ENCODE measurements at places on chromosomes 6 and 20.

DNA sequence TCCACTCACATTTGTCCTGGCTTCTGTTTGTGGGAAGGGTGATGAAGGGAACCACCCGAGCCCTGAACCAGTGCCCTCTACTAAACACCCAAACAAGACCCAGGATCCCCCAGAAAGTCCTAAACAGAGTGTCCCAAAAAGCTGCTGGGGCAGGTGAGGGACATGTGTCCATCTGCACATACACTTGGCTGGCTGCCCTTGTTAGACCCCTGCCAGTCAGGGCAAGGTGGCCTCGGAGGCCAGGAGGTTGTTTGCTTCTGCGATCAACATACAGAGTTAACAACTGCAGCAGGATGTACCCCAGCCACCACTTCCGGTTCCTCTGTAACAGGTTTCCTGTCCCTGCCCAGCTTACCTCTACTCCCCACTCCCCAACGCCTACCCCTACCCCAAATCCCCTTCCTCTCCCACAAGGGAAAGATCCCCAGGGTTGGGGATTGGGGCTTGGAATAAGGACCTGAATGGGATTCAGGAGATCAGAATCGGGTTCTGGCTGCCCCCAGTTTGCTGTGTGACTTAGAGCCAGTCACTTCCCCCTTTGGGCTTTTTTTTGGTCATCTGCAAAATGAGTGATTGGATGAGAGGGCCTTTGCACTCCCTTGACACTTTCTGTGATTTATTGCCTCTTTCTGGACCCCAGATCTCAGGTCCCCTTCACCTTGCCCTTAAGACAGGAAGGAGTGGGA is 13.9 kb downstream of the DEF6 start:
- no peak for DNase-seq

DNA sequence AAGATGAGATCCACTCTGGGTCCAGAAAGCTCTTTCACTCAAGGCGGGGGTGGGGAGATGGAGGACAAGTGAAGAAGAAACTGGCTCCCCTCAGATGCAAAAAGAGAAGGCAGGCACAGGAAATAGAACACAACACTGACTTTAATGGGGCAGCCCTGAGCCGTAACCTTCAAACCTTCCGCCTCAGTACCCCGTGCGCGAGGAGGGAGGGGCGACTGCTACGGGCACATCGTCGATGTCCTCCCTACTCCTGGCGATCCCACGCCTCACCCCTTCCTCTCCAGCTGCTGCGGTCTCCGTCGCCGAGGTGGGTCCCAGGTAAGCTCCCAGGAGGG is 3.9 kb downstream of the SPEF1 start:
- no peak for DNase-seq

GRCh38 chr20:51284176-51284575 is 258.3 kb downstream of the NFATC2 start:
- no peak for DNase-seq

DNA sequence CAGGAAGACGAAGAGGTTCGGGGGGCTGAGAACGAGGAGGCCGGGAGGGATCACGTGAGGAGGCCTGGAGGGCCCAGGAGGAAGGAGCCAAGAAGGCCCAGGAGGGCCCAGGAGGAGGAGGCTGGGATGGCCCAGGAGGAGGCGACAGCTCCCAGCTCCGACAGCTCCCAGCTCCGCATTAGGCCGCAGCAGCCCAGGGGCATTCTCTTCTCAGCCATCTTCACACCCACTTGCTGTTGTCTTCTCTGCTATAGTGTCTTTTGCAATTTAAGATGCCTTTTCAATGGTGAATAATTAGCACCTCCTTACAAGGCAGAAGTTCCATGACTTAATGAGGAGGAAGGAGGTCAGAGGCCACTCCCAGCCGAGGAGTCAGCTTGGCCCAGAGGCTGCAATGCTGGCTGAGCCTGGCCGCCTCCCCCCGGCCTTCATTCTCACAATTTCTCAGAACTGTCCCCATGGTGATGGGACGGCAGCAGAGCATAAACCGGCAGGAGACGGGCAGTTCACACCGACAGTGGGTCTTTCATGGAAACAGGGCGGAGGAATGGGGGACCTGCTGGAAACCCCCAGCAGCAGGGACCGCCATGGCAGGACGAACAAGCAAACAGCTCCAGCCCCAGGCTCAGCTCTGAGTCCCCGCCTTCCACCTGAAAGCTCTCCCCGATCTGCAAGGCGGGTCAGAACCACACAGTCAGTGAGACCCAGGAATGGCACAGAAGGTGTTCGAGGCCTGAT is 45.1 kb downstream of the WDR27 start:
- DNase-seq: no peak

DNA sequence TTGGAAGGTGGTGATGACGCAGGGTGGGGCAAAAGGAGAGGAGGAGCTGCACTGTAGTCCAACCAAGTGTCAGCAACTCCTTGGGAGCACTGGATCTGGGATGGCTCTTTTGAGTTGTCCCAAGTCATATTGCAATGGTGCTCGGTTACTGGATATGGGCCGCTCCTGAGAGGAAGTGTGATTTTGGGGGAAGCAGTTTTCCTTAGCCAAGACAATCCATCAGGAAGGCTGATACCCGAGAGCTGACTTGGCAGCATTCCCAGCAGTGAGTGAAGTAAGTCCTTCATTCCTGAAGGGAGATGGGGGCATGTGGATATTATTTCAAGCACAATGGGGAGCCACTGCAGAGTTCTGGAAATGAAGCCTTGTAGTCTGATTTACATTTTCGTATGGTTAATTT is 354.1 kb downstream of the RFPL4B start:
- DNase-seq: no peak

DNA sequence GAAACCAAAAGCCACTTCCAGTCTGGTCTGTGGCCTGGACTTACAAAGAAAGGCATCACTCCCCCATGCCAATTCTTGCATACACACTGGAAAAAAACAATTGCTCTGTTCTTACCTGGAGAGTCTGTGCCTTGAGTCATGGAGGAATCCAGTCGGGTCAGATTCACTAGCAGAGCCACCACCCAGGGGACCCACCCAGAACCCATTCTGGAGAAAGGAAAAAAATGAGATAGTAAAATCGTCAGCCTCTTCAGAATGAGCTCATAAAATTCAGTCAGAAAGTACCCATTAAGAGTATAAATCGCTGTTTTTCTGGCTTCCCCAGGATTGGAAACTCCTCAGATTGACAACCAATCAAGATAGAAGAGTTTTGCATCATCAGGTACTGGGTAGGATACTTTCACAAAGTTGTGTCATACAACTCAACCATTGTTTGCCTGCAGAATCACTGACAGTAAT is at the start of gene HLA-DOB:
TSS of gene HLA-DOB (minus strand) at position 257 of the 459 bp plus-strand sequence. CDS start at position 206, 51 bp downstream.
- no peak for DNase-seq

DNA sequence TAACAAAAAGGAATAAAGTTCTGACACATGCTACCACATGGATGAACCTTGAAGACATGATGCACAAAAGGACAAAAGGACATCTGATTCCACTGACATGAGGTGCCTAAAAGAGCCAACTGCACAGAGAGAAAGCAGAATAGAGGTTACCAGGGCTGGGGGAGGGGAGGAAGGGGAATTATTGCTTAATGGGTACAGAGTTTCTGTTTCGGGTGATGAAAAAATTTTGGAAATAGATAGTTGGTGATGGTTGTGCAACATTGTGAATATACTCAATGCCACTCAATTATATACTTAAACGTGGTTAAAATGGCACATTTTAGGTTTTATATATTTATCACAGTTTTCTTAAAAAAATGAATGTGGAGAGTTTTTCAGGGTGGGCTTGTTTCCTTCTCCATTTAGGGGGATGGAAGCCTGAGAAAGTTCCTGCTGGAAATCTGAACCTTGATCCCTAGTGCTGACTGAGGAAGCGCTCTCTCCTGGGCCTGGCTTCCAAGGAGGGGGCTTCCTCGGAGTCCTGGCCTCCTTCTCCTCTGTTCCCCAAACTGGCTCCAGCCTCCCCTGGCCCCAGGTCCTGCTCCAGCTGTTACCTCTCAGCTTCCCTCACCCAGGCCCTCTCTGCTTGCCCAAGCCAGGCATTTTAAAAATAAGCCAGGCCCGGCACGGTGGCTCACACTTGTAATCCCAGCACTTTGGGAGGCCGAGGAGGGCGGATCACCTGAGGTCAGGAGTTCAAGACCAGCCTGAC is 79.2 kb downstream of the NOL4L start:
- peak; percentile 39 for DNase-seq

GRCh38 chr6:30172681-30173080 is 9.3 kb downstream of the TRIM15 start:
- DNase-seq: no peak

DNA sequence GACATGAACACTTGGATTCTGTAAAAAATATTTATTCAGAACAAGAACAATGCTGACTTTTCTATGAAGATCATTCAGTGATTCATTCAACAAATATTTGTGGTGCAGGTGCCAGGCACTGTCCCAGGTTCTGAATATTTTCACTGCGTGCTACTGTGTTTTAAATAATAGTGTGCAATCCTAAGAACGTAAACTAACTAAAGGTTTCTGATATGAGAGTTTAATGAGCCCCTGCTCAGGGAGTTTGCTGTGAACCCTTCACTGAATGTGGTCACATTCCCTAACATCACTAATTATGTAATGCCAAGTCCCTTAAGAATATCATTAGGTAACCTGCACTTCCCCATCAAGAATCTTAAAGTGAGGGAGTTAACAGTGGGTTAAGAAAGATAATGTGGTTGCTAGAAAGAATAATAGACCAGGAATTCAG is 1.7 kb upstream of the TMEM170B start:
- no peak for DNase-seq

DNA sequence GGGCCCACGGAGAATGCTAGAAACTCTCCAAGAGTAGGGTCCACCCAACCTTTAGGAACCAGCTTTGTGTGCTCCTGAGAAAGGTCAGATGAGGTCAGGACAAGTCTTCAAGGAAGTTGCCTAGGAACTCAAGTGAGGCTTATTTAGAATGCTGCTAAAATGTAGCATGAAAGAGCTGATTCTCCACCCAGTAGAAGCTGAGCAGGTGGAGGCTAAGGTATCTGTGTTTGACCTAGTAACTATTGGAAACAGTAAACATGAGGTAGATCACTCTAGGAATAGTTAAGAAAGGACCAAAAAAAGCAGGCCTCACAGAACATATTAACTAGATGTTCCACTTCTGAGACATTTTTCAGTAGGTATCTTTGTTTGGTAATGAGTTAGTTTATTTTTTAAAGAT is 13.9 kb downstream of the CEP43 start:
- no peak for DNase-seq

DNA sequence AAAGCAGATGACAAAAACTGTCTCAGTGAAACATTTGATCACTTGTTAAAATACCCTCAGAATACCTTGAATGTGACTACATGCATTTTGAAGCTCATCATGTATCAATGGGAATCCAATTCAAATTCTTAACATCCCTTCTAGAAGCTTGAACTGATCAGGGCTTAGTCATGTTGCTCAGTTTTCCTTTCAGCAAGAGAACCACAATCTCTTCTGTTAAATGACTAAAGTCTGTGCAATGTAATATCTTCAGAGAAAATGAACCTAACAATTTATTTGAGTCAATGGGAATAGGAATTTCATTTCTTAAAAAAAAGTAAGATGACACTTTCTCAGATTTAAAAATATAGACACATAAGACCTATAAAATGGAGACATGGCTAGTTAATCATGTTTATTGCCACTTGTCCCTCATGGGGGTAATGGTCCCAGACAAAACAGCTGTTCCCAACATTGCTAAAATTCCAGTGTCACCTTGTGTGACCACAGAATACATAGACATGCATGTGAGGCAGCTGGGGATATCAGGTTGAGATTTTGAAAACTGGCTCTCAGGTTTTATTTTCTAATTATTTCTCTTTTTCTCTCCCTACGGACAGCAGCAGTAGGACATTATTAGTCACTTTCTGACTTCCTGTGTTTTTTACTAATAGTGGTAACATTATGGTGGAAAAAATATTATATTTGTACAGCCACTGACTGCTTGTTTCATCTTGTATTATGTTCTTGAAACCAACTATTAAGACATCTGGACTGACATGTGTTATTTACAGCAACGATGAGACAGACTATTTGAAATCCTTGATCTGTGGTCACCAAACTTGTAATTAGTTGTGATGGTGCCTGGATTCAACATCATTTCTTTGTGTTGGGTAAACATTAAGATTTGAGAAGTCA is 192.5 kb downstream of the COL9A1 start:
- DNase-seq: no peak

- DNase-seq: no peak
These were observed 34.1 kb downstream of the TRMT11 start for GRCh38 chr6:126020305-126021050.

GRCh38 chr6:100300221-100300736 is 164.4 kb downstream of the SIM1 start:
- no peak for DNase-seq

DNA sequence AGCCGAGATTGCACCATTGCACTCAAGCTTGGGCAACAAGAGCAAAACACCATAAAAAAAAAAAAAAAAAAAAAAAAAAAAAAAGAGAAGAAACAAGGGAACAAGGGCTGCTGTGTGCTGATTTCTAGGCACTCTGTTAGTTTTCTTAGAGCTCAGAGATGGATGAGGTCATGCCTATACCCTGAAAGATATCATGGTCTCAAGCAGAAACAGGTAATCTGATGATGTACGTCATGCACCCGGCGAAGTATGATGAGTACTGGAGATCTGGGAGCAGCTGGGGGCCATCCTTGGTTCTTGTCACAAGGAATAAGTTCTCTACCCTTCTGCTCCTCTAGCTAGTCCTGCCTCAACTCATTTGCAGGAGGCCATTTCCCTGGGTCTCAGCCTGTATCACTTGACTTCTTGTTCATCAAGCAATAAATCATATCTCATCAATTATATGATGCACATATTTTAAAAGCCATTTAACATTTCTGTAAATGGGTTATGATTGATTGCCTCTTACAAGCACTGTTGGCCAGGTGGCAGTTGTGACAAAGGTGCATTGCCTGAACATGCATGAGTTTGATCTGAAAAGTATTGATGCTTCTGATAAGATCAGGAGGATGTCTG is 517.2 kb downstream of the DHX35 start:
- no peak for DNase-seq
